ENCODE measurements at places on chromosomes 12 and 14. TPM values are rescaled to one million over a fixed set of nuclear protein-coding genes. Genes with fewer than 3 reads are reported as not detected.

TPPP2 gene
- not detected for total RNA-seq

GRCh38 chr12:66154776-66155175 is 15.0 kb downstream of the TMBIM4 start:
- peaks cover 42% of the 10 kb centered on the region for H3K36me3 ChIP-seq
- H3K27ac ChIP-seq, result peak overlapping the region; percentile 67
- no peaks in the 10 kb centered on the region for H3K27me3 ChIP-seq
- DNase-seq, result no peak
- peaks cover 44% of the 10 kb centered on the region for H3K4me1 ChIP-seq

DNA sequence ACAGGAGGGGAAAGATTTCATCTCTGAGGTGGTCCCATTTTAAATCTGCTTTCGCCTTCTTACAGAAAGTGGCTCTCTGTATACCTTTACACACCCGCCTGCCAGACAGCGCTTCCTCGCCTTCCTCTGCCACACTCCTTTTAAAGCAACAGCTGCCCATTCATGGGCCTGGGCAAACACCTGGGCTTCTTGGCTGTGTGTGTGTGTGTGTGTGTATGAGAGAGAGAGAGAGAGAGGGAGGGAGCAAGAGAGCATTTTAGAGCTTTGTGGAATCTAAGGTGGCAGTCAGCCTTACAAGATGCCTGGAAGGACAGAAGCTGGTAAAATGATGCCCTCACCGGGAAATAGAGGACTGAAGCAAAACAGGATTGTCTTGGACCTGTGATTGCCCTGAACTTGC is 20.0 kb downstream of the PTHLH start:
- no peak overlapping the region for H3K4me3 ChIP-seq
- H3K27me3 ChIP-seq, result peaks cover 1% of the 10 kb centered on the region
- DNase-seq, result no peak

TSPAN19 gene
- not detected for total RNA-seq

RNASE1 gene
- total RNA-seq, result not detected

DNA sequence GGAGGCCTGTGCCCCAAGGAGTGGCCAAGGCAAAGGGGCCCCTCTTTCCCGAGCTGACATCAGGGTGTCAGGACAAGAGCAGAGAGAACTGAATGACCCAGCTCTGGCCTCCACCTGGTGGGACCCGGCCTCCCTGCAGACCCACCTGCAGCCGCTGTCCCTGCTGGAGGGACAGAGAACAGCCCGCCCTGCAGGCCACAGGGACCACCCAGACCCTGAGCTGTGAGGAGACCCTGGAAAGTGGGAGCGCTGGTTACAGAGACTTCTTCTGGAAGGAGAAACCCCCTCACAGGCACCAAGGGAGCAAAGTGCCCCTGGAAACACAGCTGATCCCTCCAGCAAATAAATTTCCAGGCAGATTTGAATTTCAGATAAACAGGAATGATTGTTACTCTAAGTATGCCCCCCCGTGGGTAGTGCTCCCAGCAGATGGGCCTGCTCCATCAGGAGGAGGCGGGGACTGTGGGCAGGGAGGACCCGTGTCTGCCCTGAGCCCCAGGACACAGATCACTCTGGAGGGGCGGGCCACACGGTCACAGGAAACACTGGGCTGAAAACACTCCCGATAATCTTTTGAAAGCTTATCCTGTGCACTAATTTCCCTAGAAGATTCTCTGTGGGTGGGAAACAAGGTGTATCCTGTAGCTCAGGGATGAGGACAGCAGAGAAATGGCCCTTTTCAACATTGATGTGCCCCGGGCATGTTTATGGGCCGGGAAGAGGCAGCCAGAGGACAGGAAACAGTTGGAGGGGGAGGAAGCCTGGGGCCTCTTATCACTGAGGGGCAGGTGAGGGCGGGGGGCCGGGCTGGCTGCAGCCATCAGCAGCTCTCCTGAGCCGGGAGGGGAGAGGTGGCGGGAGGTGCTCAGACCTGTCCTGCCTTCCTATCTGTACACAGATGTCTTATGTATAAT is 276.0 kb downstream of the ADGRD1 start:
- H3K4me1 ChIP-seq, result no peaks in the 10 kb centered on the region
- H3K4me3 ChIP-seq, result no peak overlapping the region
- H3K27me3 ChIP-seq, result peaks cover 4% of the 10 kb centered on the region
- peaks cover 5% of the 10 kb centered on the region for H3K36me3 ChIP-seq
- no peak for DNase-seq

GRCh38 chr14:80152166-80152565 is 59.1 kb downstream of the DIO2 start:
- no peak for DNase-seq
- H3K4me3 ChIP-seq, result no peak overlapping the region
- H3K27ac ChIP-seq, result no peak overlapping the region
- H3K27me3 ChIP-seq, result no peaks in the 10 kb centered on the region
- H3K36me3 ChIP-seq, result no peaks in the 10 kb centered on the region

TAS2R9 gene
- total RNA-seq, result not detected

SRGAP1 gene
- 35.9 TPM for total RNA-seq

HOXC11 gene
- 1.9 TPM for total RNA-seq

DNA sequence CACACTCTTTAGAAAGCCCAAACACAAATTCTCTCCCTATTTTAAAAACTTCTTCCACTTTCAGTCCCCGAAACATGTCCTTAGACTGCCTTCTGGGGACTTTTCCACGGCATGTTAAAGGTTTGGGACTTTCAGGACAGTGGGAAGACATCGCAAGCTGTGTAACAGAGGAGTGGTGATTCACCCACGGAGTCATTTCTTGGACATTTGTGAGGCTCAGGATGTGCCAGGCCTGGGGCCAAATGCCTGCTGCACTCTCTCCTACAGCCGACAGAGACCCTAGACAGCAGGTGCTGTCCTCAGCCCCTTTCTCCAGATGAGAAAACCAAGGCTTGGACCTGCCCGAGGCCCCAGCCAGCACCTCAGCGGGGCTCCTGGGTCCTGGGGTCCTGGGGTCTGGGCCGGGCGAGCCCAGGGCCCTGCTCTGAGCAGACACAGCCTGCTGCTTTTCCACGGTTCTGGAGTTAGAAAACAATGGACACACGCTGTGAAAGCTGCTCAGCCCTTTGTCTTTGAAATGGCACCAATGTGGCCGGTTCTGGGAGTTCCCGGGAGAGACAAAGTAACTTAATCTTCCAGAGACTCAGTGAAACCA is 370.2 kb upstream of the SFSWAP start:
- no peaks in the 10 kb centered on the region for H3K27me3 ChIP-seq
- H3K36me3 ChIP-seq, result no peaks in the 10 kb centered on the region
- H3K4me3 ChIP-seq, result no peak overlapping the region
- no peak for DNase-seq
- H3K4me1 ChIP-seq, result no peaks in the 10 kb centered on the region
